ENCODE measurements at places on chromosomes 5 and 9.

DNA sequence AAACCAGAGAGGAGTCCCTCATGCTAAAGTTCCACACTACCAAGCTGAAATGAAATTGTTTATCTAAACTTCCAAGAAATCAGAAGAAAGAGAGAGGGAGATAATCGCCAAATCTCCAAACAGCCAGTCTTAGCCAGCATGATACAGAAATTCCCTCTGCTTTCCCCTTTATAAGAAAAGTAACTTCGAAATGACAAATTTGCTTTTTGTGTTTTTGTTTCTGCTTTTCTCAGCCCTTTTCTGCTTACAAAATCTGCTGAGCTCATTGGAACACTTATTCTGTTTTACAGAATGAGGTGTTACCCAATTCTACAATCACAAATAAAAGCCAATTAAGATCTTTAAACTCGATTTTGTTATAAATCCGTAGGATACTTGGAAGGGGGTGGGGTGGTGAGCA, 72.9 kb downstream of the SFXN1 start:
- no peak for DNase-seq

GRCh38 chr5:107253246-107253645, 417.5 kb downstream of the EFNA5 start:
- DNase-seq: no peak

GRCh38 chr5:179806250-179807048, at the start of gene MGAT4B:
TSS of gene MGAT4B (minus strand) at chr5:179806866. CDS start at chr5:179806583, 283 bp downstream.
- no peak for DNase-seq

GRCh38 chr5:146098047-146098446, 7.3 kb downstream of the PLAC8L1 start:
- no peak for DNase-seq

DNA sequence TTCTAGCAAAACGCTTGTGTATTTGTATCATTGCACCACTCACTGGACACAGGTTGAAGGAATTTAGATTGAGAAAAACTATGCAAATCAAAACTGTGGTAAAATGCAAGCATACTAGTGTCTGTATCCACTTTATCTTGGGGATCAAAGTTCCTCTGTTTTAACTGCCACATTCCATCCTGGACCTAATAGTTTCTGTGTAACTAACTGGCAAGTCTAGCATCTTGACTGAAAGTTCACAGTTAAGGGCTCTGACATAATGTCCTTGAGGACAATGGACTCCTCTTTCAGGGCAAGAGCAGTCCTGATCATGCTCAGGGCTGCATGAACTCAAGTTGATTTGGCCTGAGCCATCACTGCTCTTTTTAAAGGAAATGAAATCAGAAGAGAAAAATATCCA, 30.7 kb downstream of the NFIB start:
- DNase-seq: no peak

GRCh38 chr9:13274886-13275641, 4.4 kb downstream of the MPDZ start:
- DNase-seq: no peak

DNA sequence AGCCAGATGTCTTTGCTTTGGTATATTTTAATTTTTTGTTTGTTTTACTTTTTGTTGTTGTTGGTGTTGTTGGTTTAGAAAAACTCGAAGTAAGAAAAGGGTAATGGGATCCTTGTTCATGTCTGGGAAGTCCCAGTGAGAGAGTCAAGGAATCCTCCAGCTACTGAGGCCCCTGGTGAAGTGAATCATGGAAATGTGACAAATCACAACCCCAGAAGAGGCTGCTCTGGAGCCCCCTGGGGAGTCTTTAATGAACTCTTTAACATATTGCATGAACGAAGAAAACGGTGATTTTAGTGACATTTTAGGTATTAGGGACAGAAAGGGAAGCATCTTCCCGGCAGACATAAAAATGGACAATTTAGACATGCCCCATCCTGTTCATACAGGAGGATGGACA, 41.3 kb downstream of the TMEM174 start:
- no peak for DNase-seq

DNA sequence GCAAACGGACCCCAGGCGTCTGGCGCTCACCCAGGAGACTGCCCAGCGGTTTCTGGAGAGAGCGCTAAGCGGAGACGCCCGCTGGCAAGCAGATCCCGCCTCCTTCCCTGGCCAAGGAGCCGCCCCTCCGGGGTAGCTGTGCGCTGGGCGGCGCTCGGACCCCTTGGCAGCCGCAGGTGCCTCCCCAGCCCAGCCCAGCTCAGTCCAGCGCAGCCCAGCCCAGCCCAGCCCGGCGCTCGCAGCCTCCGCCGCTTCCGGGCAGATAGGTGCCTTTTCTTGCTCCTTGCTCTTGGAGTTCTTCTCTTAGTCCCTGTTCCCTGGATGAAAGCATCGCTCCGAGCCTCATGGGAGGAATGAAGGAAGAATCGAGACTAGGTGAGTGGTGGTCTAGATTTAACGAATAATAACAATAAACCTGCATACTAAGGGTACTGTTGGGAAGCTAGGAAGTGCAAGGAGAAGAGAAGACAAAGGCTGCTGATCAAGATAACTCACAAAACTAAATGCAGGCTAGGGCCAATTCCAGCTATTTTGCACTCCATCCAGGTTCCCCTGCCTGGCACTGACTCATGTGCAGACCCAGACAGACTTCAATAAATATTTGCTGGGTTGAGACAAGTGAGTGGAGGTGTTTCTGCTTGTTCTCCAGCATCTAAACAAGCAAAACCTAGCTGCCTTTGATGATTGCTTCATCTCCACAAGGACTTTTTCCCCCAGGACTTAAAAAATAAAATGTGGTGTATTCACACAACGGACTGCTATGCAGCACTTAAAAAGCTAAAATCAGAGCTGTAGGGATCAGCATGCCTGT, at the start of gene STK32A:
Gene STK32A (plus strand): TSS at position 202 of the 811 bp plus-strand sequence. CDS start 4,609 bp downstream, outside the sequence.
- no peak for DNase-seq

- DNase-seq: no peak
These were observed 103.3 kb upstream of the TAS2R1 start for GRCh38 chr5:9733486-9733885.

DNA sequence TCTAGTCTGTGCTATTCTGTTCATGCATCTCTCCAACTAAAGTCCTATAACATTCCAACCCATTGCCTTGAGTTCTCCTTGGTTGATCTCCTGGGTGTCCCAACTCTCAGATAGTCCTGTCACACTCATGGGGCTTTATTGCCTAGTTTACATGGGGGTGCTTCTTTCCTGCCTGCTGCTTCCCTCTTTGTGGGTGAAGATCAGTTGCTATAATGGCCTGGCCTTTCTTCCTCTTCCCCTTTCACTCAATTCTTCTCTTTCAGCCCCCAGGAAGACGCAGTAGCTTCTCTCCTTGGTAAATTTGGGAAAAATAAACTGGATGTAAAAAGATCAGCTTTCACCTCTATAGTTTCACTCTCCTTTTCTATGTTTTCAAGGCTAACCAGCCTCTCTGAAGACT, 66.5 kb downstream of the PTCD2 start:
- no peak for DNase-seq

DNA sequence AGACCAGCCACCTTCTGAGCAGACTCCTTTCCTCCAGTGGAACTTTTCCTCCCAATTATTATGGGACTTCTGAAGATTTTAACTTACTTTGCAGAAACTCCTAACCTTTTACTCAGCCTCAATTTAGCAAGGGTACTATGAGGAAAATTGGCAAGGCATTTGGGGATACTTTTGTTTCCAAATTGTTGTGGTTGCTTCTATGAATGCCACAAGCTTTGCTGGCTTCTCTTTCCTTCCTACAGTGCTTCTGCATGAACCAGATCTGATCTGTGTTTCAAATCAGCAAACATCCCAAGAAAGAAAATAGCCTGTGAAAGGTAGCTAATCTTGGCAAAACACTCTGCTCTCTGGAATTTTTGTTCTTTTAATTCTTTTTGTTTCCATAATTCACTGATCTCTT, 57.3 kb upstream of the TAF11L2 start:
- DNase-seq: no peak

DNA sequence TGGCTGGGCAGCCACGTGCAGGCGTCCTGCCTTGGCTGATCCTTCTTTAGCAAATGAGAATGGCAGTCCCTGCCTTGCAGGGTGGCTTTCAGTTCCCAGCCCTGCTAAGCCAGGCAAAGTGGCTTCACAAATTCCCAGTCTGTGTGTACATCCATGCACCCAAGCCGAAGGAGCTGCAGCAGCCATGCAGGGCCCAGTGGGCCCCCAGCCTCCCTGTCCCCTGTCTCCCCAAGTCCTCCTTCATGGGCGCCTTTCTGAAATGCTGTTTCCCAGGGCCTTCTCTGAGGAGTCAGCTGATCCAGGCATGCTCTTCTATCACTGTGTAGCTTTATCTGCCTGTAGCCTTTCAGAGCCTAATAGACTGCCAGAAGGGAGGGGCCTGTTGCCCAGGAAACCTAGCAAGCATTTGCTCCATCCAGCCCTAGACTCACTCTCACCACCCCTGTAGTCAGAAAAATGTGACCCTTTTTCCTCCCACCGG, 47.4 kb upstream of the SHC3 start:
- DNase-seq: no peak

- DNase-seq: no peak
These were observed 55.0 kb downstream of the TNPO1 start for GRCh38 chr5:72871366-72872024.

DNA sequence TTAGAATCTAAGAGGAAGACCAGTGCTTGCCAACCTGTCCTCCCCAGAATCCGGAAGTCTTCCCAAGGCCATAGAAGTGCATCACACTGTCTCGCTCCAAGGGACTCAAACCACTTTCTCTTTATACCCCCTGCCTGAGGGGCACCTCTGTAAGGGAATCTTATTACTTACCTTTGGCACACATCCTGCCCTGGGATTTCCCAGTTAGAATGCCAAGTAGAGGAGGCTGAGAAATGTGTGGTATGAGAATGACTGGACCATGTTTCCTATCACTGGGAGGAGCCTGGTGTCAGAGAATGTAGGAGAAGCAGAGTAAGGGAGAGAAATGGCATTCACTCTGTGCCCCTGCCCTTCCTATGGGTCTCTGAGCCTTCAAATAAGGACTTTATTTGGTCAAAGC, 85.8 kb downstream of the AOPEP start:
- DNase-seq: no peak

DNA sequence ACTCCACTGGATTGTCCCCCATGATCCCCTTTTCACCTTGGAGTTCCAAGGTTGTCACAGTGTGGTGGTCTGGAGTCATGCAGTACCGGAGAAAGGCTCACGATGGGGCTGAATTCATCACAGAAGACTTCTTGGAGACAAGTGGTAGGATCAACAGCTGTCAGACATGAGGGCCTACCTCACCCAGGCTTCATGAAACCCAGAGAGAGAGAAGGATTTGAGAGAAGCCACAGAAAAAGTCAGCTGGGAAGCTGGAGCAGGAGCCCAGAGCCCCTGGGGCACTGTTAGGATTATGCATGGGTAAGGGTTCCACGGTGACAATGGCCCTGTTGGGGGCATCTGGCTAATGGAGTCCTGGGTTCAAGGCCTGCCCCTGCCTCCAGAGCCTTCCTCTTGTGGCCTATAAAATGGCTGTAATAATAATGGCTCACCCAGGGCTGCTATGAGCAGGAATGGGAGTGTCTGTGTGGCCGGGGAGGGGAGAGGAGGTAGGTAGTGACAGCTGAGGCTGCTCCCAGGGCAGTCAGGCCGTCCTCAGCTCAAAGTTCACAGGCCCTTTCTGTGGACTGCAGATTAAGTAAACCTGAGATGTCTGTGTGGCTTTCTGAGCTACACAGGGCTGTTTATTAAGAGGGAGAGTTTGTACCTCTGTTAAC, 910 bp downstream of the TRIM14 start:
- DNase-seq: no peak

DNA sequence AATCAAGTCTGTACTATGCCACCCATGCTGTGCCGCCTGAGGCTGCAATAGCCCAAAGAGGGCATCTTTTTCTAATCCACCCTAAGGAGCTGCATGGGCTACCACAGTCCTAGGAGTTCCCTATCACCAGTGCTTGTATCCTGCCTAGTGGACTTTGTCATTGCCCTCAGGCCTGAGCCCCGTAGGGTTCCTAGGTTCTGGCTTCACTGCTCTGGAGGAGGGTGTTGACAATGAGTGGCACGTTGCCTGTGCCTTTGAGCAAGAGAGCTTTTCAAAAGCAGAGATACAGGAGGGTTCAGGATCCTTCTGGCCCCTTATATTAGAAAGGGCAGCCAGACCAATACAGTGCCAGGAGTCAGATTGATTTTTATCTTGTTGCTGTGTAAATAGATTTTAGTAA, 93.0 kb downstream of the PRDM6 start:
- no peak for DNase-seq

GRCh38 chr5:172679628-172680212, 38.7 kb downstream of the NEURL1B start:
- DNase-seq: no peak

DNA sequence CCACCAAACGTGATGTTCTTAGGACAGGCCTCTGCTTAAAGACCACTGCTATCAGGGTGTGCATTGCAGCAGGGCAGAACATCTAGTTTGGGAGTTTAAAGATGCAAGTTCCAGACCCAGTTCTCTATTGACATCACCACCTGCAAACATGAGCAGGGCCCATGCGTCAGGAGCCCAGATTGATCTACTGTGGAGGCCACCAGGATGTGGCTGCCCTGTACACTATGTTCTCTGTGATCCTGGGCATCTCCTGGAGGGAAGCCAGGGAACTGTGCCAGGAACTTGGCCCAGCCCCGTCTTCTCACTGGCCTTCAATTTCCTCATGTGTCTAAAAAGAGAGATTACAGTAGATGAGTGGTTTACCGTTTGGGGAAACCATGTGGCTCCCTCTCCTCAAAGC, 87.1 kb downstream of the PDE6A start:
- no peak for DNase-seq

DNA sequence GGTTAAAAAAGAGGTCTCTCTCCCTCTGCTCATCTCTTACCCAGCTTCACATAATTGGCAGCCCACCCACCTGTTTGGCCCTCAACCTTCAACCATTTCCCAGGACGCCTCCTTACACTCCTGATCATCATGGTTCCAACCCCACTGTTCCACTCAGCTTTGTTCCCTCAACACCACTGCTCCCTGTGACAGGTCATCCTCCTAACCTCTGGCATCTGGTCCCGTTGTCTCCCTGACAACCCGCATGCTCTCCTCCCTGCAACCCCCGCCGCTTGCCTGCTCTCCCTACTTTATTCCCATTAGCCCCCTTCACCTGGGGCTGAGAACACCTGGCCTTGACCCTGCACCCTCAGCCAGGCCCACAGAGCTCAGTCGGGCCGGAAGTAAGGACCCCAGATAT, 12.9 kb downstream of the PCDHGC5 start:
- no peak for DNase-seq

GRCh38 chr9:131216806-131217205, 59.5 kb downstream of the FAM78A start:
- no peak for DNase-seq

- DNase-seq: no peak
These were observed 226.2 kb upstream of the SMC2 start for GRCh38 chr9:103867886-103868285.

GRCh38 chr5:3004361-3005080, 253.0 kb upstream of the IRX2 start:
- no peak for DNase-seq

- no peak for DNase-seq
These were observed 15.6 kb upstream of the EPB41L4A start for GRCh38 chr5:112434641-112435040.

DNA sequence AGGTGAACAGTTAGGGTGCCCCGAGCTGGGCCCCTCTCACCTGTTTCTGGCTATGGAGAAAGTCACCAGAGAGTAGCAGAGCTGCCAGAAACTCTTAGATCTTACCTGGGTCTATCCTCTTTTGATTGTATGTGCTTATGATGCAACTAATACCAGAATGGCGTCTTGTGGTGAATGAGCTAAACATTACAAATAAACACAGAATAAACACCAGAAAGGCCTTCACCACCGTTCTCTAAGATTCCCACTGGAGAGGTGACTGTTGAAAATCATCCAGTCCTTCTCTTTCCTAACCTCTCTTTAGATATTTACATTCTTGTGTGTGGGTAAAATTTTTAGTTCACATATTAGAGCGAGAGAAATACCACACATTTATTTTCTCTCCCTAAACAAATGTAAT, 241.7 kb upstream of the GAS1 start:
- no peak for DNase-seq
